ENCODE measurements at places on chromosomes 3 and 15.
A peak's percentile ranks its signal among the peaks of the same experiment; 100 is the strongest.

GRCh38 chr3:71577011-71577410, 6.5 kb downstream of the FOXP1 start:
- no peak for DNase-seq

DNA sequence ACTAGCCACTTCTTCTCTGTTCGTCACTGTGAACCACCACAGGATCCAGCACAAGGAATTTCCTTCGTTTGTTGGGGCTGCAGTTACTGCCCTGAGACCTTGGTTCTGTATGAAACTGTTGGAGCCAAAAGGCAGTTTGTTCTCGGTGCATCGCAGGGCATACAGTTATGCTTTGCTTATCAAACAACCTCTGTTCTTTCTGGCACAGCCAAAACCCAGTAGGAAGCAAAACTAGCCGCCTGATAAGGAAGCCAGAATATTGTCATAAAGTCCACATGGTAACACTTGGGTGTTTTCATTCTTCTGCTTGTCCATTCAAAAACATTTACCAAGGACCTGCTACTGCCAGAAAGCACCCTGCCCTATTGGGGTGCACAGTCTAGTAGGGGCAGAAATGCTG, 116.1 kb downstream of the RAB11A start:
- no peak for DNase-seq

DNA sequence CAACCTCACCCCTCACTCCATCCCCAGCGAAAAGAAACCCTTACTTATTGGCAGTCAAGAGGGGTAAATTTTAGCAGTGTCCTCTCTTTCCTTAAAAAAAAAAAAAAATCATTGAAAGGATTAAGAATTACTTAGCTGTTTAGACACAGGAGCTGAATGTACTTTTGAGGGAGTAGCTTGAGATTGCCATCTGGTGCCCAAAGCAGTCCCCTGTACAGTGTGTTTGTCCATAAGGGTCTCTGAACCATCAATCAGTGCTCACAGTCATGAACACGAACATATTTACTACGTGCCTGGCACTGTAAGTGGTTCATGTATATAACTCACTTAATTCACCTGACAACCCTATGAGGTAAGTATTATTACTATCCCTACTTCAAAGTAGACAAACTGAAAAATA, 463.5 kb downstream of the RAP2B start:
- DNase-seq, result no peak

GRCh38 chr3:192843723-192844485, 73.8 kb downstream of the MB21D2 start:
- no peak for DNase-seq

GRCh38 chr15:93482731-93483130, 393.7 kb upstream of the RGMA start:
- DNase-seq, result no peak

DNA sequence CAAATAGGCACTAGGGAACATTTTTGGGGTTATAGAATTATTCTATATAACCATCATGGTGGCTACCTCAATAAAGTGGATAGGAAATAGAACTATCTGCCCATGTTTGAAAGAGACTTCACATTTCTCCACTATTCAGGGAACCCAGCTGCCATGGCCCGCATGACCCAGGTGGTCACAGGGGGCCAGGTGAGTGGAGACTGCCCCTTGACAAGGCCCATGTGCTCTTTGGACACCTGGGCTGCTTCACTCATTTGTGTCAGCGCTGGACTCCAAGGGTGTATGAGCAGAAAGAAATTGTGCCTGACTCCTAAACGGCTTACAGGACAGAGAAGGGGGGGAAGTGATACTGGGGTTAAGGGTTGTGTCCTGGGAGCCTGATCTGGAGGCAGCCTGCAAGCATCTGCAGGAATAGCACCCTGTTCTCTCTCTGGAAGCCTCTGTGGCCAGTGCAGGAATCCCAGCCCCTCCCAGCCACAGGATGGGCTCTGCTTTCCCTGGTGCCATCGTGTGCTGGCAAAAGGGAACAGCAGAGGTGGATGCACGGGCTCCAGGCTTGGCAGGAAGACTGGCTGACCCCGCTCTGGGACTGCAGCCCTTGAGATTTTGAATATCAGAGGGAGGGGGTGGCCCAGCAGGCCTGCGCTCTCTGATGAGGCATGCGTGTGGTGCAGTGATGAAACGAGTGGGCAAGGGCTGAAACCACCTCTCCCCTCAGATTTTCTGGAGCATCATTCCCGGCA, 9.1 kb upstream of the C3orf22 start:
- peak; percentile 40 for DNase-seq

GRCh38 chr15:70327856-70328678, 230.3 kb upstream of the TLE3 start:
- no peak for DNase-seq

DNA sequence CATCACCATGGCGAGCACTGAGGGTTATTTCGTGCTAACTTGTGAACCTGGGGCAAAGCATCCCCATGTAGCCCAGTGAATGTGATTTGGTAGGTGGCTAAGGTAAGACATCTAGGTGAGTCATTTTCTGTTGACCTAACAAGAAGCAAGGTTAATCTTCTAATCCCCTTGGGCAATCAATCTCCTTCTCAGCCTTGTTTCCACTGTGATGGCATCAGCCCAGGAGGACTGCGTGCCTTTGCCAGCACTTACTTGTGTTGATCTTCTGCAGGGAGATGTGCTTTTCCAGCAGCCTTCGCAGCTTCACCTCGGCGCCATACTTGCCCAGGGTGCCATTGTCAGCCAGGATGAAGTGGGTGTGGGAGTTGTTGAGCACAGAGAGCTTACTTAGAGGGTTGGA, 35.7 kb downstream of the TRPM1 start:
- no peak for DNase-seq

GRCh38 chr3:179288845-179289244, 34.0 kb upstream of the ZNF639 start:
- no peak for DNase-seq

- DNase-seq, result no peak
These were observed 74.3 kb upstream of the P2RY1 start for GRCh38 chr3:152760591-152760990.

- no peak for DNase-seq
These were observed 41.7 kb upstream of the B3GNT5 start for GRCh38 chr3:183211352-183211751.

DNA sequence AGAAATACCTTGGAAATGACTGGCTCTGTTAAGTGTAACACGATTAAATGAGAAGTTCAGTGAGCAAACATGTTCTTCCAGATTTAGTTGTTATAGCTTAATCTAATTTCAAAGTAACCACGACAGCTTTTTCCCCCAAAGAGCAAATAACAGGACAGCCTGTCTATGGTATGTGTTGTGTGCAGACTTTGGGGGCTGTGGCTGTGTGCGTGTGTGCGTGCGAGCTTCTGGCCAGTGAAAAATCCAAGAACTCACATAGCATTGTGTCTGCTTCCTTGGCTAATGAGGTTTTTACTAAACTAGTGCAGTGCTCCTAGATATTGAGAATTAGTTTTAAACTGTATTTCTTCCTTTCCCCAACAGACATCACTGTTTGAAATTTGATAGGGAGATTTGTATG, 167.1 kb downstream of the CACNA1D start:
- DNase-seq, result no peak

- DNase-seq, result no peak
These were observed 59.0 kb downstream of the MAGI1 start for GRCh38 chr3:65979731-65980130.

- no peak for DNase-seq
These were observed 27.9 kb downstream of the CFAP100 start for GRCh38 chr3:126422571-126423091.

DNA sequence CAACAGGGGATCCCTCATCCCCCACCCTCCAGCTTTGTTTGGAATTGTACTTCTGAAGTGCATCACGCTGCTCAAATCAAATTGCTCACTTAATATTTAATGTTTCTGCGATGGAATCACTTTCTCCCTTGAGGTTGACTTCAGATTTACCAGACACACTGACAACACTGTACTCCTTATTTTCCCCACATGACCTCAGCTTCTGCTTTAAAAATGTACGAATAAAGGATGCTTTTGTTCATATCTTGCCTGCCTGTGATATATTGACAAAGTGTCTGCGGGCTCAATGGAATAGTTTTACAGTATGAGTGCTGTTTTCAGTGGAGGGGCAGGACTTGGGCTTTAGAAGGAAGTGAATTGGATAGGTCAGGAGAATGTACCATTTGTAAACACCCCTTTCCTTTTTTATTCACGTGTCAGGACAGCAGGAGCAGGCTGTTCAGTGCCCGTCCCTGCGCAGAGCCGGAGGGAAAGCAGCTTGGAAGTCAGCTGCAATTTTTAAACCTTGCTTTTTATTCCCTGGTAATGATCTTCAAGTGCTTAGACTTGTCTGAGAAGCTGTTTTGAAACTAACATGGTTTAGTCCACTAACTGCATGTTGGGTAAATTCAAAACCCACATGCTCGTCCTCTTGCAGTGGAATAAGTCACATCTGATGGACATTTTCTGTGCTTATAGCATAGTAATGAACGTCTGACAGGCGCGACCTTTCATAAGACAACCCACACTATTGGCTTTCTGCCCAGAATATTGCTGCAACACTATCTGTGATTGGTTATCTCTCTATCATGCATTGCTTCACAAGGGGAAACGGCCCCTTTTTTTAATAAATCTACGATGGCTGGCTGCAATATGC, 29.9 kb downstream of the MBNL1 start:
- DNase-seq, result no peak

GRCh38 chr3:31449318-31449717, 83.4 kb upstream of the STT3B start:
- no peak for DNase-seq

- DNase-seq, result no peak
These were observed 43.9 kb downstream of the ADIPOQ start for GRCh38 chr3:186886202-186886981.

DNA sequence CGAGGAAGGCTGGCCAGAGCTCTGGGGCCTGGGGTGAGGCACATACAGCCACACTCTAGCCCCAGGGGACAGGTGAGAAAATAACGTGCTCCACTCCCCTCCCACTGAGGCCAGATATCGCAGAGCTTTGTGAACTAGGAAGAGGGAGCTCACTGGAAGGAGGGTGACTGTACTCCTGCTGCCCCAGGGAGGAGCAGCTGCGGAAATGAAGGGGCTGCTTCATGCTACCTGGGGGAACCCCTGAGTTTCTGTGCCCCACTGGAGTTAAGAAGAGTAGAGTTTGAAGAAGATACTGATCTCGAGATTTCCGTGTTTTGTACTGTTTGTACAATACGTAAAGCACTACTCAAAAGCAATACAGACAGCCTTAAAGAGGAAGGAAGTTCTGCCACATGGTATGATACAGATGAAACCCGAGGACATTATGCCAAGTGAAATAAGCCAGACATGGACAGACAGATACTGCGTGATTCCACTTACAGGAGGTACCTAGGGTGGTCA, 44.6 kb downstream of the CMTM6 start:
- DNase-seq, result no peak

- DNase-seq, result no peak
These were observed 38.4 kb downstream of the PCOLCE2 start for GRCh38 chr3:142850395-142851023.

DNA sequence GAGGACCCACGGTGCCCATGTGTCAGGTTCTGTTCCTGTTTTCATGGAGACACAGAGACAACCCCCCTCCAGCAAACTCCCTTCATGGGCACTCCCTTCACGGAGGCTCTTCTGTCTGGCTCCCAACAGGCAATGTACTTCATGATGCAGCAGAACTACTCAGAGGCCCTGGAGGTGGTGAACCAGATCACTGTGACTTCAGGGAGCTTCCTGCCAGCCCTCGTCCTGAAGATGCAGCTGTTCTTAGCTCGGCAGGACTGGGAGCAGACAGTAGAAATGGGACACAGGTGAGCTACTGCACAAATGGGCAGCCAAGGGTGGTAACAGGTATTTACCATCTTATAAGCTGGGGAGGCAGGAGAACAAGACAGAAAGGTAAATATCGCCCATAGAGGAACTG, 7.0 kb downstream of the TTC21A start:
- no peak for DNase-seq

DNA sequence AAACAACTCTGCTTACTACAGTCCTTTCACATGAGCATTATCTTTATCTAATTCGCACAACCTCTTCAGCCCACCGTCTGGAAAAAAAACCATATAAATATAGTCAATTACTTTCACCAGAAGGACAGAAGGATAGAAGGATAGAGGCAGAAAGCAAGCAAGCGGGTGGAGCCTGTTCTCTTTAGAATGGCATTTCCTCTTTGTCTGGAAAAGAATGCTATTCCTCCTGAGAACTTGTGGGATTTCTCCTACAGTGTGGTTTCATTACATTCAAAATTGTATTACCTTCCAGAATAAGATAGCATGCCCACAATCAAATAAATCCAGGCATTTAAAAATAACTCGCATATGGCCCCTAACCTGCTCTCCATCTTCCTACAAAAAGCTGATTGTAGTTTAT, 23.1 kb downstream of the SLC30A4 start:
- DNase-seq, result no peak

DNA sequence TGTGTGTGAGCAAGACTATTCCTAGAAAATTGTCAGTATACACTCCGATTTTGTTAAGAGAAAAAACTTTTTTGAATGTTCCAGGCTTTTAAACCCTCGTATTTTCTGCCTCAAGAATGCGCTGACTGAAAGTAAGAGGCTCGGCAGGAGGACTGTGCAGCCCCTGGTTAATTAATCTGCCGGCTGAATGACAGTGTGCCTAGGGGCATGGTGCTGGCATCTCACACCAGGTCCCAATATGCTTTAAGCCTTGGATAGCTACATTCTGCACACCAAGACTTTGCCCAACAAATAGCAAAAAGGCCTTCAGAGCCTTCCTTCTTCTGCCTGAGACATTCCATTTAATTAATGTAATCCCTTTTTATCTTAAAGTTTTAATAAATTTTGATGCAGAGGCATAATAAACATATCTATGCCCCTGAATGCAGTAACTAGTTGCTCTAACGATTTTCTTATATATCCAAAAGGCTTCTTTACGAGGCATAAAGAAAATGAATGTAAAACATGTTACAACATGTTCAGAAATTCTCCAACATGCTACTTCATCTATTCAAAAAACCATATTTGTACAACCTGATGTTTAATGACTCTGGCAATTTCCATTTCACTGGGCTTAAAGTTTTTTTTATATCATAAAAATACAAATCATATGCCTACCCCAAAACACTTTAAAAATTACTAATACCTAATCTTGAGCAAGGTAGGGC, 37.9 kb downstream of the DPH6 start:
- DNase-seq, result no peak

GRCh38 chr3:140636406-140637138, 41.3 kb upstream of the TRIM42 start:
- no peak for DNase-seq

DNA sequence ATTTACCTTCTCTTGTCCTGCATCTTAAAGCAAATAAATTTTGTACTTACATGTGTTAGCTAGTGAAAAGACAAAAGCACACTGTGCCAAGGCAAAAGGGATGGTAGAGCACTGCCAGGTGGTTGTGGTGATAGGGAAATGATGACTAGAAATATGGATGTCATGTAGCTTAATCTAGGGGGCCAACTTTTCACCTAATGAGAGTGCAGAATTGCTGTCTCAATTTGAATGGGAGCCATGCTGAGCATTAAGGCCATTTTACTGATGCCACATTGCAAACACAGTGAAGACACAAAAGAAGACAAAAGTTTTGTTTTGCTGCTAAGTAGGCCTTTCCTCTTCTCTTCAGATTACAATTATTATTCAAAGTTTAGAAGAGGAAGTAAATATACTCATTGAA, 274.7 kb downstream of the PDCD6IP start:
- DNase-seq, result no peak

Data from H9 (cell line).